ENCODE measurements at places on chromosomes 2 and 18.

DNA sequence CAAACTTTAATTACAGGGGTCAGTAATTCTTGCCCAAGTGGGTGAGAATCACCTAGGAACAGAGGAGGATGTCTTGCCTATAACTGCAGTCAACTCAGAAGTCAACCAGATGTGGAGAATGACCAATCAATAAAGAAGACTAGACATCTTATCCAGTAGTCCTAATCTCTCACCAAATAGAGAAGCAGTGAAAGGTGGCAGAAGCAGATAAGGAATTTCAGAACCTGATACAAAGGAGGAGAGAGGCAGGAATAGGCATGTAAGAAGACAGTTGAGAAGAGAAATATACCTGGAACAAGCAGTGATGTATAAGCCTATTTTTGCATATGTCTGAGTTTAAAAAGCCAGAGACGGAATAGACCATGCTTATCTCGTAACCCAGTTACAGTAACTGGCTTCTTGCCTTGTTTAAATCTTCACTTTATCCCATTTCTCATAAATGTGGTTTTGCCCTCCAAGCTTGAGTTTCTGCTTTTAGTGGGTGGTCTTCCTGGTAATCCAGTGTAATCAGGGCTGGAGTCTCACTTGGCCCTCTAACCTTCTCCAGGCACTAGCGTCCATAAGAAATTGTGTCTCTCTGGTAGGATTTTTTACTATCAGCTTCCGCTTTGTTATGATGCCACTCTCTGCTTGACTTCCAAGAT, 401.0 kb downstream of the SUCLG1 start:
- DNase-seq, result no peak

GRCh38 chr2:236867441-236868260, 218.0 kb upstream of the COPS8 start:
- DNase-seq, result no peak

DNA sequence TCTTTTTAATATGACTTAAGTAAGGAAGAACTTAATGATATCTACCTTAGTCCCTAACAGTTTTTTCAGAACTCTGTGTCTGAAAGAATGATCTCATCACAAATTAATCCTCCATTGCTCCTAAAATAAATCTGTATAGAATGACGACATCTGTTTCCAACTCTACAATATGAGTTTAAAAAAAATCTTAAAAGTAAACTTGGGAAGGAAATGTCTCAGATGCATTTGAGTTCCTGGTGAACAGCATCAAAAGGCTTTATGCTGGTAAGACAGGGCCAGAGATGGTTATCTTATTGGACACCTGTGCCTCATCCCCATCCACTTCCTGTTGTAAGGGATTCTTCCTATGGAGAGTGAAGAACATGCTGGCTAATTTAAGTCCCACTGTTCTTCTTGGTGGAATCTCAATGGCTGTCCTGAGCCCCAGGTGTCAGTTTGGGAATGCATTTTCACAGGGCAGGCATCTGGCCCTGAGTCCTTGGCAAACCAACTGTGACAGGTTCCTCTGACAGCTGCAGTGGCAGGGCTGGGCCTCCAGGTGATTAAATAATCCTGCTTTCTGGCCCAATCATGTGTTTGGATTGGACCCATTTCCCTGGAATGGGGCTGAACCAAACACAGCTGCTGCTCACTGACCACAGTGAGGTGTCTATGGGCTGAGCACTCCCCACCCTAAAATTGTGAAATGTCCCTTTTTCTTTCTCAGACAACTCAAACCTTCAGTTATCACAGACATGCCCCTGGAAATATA, 12.9 kb upstream of the NCKAP5 start:
- no peak for DNase-seq

DNA sequence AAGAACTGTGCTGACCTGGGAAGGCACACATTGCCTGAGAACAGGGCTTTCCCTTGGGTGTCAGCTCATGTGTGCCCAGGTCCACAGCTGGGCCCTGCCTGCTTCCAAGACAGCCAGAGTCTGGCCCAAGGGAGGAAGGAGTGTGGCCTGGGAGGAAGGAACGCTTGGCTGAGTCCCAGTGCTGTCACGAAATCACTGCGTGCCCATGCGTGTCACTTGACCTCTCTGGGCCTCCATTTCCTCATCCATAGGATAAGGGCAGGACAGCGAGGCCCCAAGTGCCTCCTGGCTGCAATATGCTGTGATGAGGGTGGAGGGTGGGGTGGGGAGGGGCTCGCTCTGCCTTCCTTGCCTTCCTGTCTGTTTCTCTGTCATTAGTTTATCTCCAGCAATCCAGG, 642 bp upstream of the KCNK3 start:
- no peak for DNase-seq

DNA sequence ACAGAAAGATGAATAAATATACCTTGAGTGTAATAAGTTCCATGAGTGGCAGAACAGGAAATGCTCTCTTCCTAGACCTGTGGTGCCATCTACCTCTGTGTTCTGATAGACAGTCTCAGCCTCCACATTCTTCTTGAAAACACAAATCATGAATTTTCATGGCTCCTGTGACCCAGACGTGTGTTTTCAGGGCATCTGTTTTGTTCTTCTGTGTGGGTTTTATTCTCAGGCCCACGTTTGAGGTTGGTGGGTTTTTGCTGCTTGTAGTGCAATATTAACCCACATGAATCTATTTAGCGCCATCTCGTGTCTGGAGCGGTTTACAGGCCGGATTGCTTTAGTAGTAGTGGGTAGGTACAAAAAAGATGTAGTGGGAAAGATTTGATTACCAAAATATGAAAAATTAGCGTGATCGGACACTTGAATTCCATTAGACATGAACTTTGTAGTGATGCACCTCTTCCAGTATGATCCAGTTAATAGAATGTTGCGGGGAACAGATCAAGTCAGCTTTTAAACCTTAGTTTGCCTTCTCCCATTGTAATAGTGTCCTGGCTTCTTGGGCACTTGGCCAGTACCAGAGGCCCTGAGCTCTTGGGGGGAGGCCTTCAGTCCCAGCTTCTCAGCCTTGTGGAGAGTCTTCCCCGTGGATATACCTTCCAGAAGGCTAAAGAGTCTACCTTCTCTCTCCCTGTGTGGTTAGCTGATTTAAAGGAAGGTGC, 256.5 kb downstream of the TPGS2 start:
- DNase-seq, result no peak

DNA sequence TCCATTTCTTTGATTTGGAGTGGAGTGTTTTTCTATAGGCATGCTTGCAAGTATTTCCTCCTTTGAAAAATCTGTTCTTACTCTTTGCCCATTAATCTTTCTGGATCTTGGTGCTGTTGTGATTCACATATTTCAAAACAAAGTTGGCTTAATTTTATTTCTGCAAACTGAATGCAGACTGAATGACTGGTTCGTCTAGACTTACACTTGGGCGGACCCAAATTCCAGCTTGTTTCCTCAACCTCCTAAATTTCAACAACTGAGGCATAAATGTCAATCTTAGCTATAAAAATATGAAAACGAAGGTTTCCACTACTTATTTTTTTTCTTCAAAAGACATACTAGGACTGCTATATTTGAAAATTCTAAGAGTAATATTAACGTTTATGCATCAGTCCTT, 59.0 kb downstream of the ANKRD44 start:
- DNase-seq, result no peak

GRCh38 chr2:129281791-129282530, 697.5 kb upstream of the RAB6C start:
- no peak for DNase-seq

- no peak for DNase-seq
These were observed 57.0 kb upstream of the SCN1A start for GRCh38 chr2:166184789-166185188.

GRCh38 chr2:17664534-17664933, 89.1 kb downstream of the SMC6 start:
- no peak for DNase-seq

GRCh38 chr2:191758518-191759507, 80.9 kb downstream of the NABP1 start:
- peak; percentile 31 for DNase-seq

- DNase-seq, result peak; percentile 29
These were observed 37.6 kb downstream of the SMAD7 start for GRCh38 chr18:48913201-48913600.

DNA sequence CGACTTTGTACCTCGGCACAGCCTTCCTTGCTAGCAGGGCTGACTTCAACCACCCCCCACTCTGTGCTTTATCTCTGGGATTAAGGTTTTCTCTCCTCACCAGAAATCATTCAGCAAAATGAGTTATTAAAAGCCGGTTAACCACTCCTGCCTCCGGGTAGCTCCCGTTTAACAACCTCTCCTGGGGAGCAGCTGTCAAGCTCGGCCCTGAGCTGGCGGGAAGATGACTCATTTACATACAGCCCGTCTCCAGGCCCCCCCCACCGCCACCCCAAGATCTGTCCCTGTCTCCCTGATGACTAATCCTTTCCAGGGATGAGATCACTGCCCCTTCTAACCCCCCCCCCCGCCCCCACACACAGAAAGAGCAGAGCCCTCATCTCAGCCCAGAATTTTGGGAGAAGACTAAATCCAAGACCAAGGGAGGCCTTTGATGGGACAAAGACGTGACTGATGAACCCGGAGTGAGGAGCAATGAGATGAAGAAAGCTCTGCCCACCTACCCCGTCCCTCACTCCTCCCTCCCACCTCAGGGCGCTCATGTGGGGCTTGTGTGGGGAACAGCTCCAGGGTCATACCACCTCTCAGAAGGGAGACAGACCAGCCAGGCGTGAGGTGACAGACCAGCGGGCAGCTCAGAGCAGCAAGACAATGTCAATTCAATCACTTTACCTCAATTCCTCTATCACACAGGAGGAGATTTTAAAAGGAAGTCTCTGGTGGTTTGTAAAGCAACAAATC, 131.4 kb downstream of the MSH2 start:
- no peak for DNase-seq

DNA sequence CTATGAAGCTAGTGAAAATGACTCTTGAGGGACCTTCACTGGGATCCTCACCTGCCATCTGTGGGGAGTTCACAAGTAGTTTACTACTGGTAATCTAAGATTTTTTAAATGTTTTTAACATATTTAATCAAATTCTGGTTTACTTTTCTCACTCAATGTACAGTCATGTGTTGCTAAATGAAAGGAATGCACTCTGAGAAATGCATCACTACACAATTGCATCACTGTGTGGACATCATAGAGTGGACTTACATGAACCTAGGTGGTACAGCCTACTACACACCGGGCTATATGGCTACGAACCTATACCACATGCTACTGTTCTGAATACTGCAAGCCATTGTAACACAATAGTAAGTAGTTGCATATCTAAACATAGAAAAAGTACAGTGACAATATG, 528.0 kb downstream of the BCL11A start:
- no peak for DNase-seq

DNA sequence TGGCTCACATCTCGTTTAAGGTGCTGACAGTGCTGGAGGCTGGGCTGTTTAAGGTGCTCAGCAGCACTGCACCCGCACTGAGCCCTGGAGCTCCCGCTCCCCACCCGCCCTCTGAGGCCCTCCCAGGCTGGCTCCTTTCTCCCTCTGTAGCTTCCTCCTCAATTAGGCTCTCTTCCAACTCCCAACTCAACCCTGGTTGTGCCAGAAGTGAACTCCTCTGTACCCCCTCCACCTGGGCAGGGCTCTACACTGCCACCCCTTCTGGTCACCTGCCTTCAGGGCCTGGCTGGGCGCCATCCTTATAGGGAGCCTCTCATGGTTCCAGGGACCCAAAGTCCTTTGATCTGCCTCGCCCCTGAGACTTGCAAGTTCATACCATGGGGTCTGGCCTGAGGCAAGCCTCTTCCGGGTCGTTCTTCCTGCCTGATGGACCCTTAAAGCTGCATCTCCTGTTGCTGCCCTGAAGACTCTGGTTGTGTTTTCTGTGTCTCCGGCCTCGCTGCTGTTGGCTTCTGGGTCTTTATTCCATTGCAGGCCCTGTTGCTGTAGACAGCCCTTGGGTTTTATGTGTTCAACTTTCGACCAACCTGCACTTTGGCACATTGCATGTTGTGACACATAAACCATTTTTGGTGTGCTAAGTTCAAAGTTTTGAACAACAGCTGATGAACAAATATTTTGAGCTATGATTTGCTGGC, 199.6 kb downstream of the LDLRAD4 start:
- no peak for DNase-seq

GRCh38 chr2:260507-261161, 3.2 kb downstream of the SH3YL1 start:
- DNase-seq, result no peak

DNA sequence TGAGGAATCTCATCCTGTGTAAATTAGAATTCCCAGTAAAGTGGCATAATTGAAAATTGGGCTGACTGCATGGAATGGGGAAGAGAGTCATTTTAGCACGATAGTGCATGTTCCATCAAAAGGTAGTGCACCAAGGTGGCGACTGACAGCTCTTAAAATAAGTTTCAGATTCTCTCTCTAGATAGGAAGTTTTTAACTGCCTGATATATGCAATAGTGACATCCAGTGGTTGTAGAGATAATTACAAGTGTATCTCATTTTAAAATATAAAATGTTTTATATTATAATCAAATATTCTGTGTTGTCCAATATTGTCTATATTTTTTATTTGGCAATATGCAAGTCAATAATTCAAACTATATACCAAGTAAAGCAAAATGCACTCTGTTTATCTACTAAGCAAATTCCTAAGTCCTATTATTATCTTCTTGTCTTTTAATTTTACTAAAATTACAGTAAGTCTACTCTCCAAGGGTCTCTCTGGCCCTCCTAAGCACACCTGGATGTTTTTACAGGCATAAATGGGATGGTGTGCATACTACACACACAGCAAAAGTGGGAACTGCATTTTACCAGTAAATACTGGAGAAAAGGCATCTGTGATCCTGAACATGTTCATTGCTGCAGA, 397.7 kb upstream of the HNRNPA3 start:
- no peak for DNase-seq

GRCh38 chr2:207077266-207077665, 88.5 kb downstream of the KLF7 start:
- no peak for DNase-seq

DNA sequence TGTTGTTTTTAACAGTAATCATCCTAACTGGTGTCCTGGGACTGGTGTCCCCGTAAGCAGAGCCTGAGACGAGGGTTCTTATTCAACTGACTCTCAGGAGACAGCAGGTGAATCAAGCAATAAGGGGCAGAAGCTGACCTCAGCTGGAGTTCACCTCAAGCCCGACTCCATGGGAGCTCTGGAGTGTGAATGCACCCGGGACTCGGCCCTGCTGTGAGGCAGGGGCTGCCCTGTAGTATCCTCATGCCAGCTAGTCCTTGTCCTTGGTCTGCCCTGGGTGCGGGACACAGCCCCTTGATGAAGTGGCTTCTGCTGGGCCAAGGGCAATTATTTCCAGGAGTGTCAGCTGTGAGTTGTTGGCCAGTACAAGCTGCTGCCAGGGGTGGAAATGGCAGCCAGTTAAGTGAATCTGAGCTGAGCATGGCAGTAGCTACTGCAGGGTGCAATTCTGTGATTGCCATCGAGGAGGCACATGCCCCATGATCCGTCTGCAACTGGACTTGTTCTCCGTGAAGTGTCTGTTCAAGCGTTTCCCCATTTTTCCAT, 54.9 kb upstream of the OTOS start:
- no peak for DNase-seq

DNA sequence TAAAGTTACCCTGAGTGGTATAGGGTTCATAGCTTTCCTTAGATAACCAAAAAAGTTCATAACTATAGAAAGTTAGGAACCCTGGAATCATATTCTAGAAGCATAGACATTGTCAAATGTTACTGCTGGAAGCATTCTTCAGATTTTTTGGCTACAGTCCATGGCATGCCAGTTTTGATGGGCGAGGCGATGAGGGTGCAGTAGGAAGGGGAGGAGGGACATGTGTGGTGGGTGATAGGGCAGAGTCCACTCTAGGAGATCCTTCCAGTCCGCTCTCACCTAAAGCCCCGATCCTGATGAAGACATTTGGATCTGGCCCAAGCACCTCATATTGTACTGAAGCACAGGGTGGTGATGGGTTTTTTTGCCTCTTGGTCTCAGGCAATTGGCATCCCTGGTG, 91.8 kb downstream of the HRH4 start:
- no peak for DNase-seq

Measured in effector CD4-positive, alpha-beta T cell (primary cell).